Metanephros (tissue), 2 donors: ENCODE measurements at places on chromosomes 12 and 14. TPM values are rescaled to one million over a fixed set of nuclear protein-coding genes. Genes with fewer than 3 reads are reported as not detected.

The GUCY2C gene
- total RNA-seq: not detected

The OASL gene
- 0.70 TPM for total RNA-seq

The PARPBP gene
- total RNA-seq: 11.2 TPM

The LRFN5 gene
- total RNA-seq: 15.5 TPM

The MANSC4 gene
- 0.29 TPM for total RNA-seq

The GLI1 gene
- total RNA-seq: 13.4 TPM

The C12orf60 gene
- 2.7 TPM for total RNA-seq

The CLEC2A gene
- not detected for total RNA-seq

The SAMD4A gene
- total RNA-seq: 31.1 TPM

The CAPZA3 gene
- not detected for total RNA-seq

The FGF6 gene
- 1.3 TPM for total RNA-seq

The GPR65 gene
- total RNA-seq: 0.99 TPM

The SENP1 gene
- total RNA-seq: 34.0 TPM

The RASSF3 gene
- total RNA-seq: 21.8 TPM

The FIGNL2 gene
- 3.7 TPM for total RNA-seq

The SLC38A2 gene
- total RNA-seq: 159 TPM

The ARF3 gene
- total RNA-seq: 42.2 TPM

The EID3 gene
- 4.8 TPM for total RNA-seq

The FGF23 gene
- total RNA-seq: 0.06 TPM

The AGAP2 gene
- 2.9 TPM for total RNA-seq

The PIANP gene
- total RNA-seq: 2.0 TPM

The PABPN1 gene
- 87.1 TPM for total RNA-seq

The AICDA gene
- 0.23 TPM for total RNA-seq

The HHIPL1 gene
- total RNA-seq: 3.4 TPM

The FOXG1 gene
- total RNA-seq: 0.06 TPM

The KRT74 gene
- not detected for total RNA-seq

The TOMM20L gene
- not detected for total RNA-seq

The GARIN6 gene
- total RNA-seq: not detected

The MUCL1 gene
- not detected for total RNA-seq

The COL2A1 gene
- 29.5 TPM for total RNA-seq

The SIX6 gene
- total RNA-seq: not detected

The INHBC gene
- 0.41 TPM for total RNA-seq

The FAM90A1 gene
- 0.18 TPM for total RNA-seq

The DCN gene
- 388 TPM for total RNA-seq

The PROX2 gene
- total RNA-seq: not detected

The OTX2 gene
- total RNA-seq: 0.23 TPM

The DDN gene
- total RNA-seq: 23.6 TPM

The UTP20 gene
- 19.6 TPM for total RNA-seq

The HNRNPA1 gene
- 989 TPM for total RNA-seq

The TPI1 gene
- total RNA-seq: 430 TPM

The GNG2 gene
- total RNA-seq: 53.6 TPM

The KRT80 gene
- total RNA-seq: 0.70 TPM

The AQP2 gene
- 339 TPM for total RNA-seq

The ST8SIA1 gene
- total RNA-seq: 10.3 TPM

The FAM181A gene
- not detected for total RNA-seq

The TSHR gene
- total RNA-seq: 0.29 TPM

The NRL gene
- 4.4 TPM for total RNA-seq

The RPS26 gene
- total RNA-seq: 280 TPM

The ABCC9 gene
- 49.5 TPM for total RNA-seq

The CNTN1 gene
- total RNA-seq: 47.3 TPM

The ZNF891 gene
- total RNA-seq: 4.4 TPM

The SRRM4 gene
- total RNA-seq: 0.06 TPM
